ENCODE measurements at places on chromosomes 6 and 20.
A peak's percentile ranks its signal among the peaks of the same experiment; 100 is the strongest.

DNA sequence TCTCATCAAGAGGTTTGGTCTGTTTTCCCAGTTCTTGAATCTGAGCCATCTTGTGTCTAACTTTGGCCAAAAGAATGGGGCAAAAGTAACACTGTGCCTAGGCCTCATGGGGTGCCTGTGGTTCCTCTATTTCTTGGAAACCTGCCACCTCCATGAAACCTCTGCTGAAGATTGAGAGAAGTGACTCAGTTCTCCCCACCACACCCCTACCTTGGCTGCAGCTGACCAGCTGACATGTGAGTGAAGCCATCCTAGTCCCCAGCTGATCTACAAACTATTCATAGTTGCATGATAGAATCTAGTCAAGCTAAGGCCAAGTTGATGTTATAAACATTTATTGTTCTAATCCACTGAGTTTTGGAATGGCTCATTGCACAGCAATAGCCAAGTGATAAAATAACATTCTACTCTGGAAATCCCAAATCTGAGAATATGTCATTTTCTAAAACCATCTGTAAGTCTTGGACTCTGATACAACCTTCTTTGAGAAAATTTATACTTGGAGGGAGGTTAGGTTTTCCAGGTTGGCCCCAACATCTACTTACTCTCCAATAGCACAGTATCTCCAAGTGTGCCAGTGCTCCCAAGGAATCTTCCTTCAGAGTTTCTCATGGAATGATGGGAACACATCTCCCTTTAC lies 107.0 kb upstream of the SMLR1 start:
- no peak for DNase-seq

GRCh38 chr20:34824806-34825529 lies 483 bp downstream of the NCOA6 start:
- DNase-seq: peak; percentile 48

DNA sequence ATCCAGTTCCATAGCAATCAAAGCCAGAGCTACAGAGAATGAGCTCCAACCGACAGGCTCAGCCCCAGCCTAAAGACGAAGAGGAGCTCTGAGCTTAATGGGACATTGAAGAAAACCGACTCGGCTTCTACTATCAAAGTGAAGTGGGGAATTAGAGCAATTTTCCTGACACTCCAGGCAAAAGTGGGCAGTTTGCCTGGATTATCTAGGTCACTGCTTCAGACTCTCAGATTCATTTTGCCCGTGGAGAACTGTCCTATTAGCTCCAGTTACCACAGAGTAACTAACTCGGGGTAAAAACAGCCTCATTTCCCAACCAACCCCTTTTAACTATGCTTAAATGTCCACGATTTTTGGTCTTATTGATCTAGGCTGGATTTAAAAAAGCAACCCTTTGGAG lies 592.1 kb upstream of the NRSN1 start:
- no peak for DNase-seq

- DNase-seq: no peak
Measured at GRCh38 chr6:132344811-132345210, 56.5 kb downstream of the MOXD1 start.

- DNase-seq: no peak
Measured at GRCh38 chr6:157845493-157846259, 22.6 kb downstream of the SNX9 start.

DNA sequence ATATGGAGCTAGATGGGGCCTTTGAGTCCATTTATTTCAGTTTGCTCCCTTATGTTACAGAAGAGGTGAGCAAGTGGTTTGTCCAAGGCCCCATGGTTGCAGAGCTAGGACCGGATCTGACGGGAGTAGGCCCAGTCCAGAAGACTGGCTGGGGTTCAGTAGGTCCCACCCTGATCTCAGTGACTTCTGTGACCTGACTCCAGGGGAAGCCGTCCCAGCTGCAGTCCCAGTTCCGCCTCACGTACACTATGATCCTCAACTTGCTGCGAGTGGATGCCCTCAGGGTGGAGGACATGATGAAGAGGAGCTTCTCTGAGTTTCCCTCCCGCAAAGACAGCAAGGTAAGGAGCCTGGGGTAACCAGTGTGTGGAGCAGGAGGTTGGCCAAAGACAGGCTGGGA lies 5.4 kb downstream of the DXO start:
- DNase-seq: no peak

- DNase-seq: no peak
Measured at GRCh38 chr6:45447005-45447404, 69.3 kb upstream of the SUPT3H start.

DNA sequence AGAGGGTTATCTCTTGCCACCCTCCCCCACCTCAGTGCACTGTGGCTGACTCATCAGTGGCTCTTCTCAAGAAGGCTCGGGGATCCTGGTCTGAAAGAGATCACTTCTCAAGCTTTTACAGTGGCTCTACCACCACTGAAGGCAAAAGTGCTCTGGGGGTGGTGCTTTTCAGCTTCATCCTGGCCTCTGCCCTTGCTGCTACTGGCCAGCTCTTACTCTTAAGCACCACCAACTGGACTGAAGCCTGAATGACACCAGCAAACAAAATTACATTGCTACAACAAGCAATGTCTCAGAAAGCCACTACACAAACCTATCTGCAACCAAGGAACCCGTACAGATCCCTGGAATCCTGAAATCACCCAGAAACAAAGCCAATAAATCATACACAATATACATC lies 402.1 kb downstream of the EPHA7 start:
- DNase-seq: no peak

- DNase-seq: no peak
Measured at GRCh38 chr6:30329331-30329730, 2.6 kb downstream of the TRIM39 start.

GRCh38 chr6:73727114-73727513 lies 31.1 kb downstream of the CD109 start:
- no peak for DNase-seq

DNA sequence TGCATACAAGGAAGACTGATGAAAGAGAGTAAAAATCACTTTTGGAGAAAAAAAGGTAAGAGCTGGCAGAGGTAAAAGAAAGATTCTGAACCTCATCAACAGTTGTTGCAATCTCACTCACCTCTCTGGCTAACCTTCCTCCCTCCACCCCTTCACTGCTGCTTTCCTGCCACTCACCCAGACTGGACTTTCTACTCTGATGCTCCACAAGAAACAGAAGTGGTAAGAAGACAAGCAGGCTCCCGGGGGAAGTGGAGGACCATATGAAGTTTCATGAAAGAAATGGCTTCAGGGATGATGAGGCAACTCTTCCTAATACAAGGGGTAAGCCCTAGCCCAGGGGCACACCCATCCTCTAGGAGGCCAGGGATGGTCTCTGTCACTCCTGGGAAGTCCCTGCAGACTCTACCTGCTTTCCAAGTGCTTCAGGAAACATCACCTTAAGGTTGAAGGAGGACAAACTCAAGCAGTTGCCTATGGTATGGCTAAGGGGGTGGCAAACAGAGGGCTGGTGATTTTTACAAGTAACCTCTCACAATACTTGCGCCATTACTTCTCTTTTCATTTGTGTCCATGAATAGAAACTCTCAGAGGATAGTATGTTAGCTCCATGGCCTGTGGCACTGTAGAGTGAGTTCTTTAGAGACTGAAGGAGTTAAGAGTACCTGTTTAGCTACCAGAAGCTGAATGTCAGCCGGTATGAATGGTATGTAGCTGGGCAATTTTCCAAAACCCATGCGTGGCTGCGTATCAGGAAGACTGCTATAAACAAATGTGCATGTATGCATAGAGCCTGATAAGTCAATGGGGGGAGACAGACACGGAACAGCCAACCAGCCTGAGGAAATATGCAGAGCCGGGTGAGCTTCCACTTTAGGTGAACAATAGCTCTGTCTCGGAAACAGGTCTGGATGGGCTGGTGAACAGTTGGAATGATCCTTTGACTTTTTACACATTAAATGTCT lies 112.0 kb downstream of the BACH2 start:
- DNase-seq: no peak

GRCh38 chr6:21663966-21664313 lies 70.4 kb downstream of the SOX4 start:
- DNase-seq: no peak
